Activated naive CD4-positive, alpha-beta T cell (primary cell): ENCODE measurements at places on chromosomes 6 and 20.

GRCh38 chr6:169677096-169677495, 24.7 kb downstream of the WDR27 start:
- DNase-seq, result no peak

DNA sequence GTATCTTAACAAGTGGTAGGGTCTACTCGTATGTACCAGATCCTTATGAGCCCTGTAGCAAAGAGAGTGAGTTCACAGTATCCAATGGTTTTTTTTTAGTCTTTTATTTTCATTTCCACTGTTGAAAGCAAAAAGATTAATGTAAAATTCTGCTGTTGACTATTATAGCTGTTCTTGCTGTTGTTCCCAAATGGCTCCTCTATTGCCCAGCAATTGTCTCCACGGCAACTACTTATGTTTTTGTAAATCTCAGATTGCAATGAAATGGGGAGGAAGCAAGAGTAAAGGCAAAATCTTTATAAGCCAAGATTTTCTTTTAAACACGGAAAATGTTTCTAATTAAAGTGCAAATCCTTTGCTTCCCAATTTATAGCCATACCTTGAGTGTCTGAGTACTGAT, 406.1 kb downstream of the EPM2A start:
- DNase-seq, result no peak

GRCh38 chr20:33896509-33896908, 85.4 kb downstream of the CHMP4B start:
- no peak for DNase-seq

GRCh38 chr20:50116368-50116999, 3.5 kb upstream of the UBE2V1 start:
- no peak for DNase-seq

DNA sequence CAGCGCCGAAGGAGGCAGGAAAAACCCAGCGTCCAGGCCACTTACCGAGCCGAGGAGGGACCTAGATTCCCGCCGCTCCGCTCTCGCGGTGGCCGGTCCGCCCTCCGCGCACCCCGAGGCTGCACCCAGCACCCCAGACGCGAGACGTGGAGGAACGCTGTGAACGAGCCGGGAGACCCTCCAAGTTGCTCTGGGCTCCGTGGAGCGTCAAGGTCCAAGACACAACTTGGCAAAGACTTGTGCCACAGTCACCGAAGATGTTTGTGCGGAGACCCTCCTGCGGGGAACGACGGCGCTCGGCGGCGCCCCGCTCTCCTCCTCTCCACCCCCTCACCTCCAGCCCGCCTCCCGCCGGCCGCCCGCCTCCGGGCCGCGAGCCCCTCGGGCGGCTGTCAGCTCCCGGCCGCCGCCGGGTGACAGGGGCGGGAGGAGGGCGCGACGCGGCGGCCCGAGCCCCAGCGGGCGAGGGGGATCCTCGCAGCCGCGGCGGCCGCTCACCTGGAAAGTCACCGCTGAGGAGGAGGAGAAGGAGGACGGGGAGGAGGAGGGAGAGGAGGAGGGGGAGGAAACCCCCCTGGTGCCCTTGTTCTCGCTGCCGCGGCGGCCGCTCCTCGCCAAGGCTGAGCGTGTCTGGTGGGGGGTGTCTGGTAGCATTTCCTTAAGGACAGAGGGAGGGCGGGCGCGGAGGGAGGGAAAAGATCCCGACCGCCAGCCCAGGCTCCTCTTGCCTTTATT, 637 bp upstream of the HIVEP2 start:
- peak; percentile 55 for DNase-seq

GRCh38 chr6:2850538-2851113, 9.0 kb upstream of the SERPINB1 start:
- no peak for DNase-seq

- DNase-seq, result no peak
Observed at GRCh38 chr6:24825130-24825630, 26.5 kb upstream of the ARMH2 start.

DNA sequence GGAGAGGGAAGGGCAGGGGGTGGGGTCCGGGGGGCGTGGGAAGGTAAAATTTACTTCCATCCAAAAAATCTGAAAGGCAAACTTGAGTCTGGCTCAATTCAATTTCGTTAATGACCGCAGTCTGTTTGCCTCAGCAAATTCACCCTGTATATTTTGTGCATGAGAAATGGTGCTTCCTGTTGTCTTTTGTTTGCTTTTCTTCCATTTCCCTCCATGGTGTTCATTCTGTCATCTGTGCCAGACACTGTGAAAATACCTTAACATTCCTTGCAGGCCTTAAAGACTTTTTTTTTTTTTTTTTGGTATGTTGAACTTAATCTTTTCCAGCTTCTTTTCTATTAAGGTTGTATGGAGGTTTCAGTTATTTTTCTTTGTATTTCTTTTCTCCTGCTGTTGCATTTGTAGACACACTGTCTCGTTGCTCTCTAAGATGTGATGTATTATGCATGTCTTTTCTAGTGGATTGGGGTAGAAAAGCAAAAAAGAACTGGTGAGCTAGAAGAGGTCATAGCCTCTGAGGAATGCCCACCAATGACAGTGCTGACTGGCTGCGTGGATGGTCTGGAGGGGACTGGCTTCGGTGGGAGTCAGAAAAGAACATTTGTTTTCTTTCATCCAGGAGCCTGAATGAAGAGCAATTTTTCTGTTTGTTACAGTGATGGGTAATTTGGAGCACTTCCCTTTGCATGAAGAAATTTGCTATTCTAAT, 585.0 kb upstream of the MAP3K7 start:
- DNase-seq, result no peak

- no peak for DNase-seq
Observed at GRCh38 chr6:159981403-159982245, 12.7 kb downstream of the IGF2R start.
